Activated T-cell treated with anti-CD3 and anti-CD28 coated beads for 1 hour (primary cell): ENCODE measurements at places on chromosomes 7 and 10.

- DNase-seq = no peak
Measured at GRCh38 chr7:27615420-27616185, 47.1 kb downstream of the HIBADH start.

DNA sequence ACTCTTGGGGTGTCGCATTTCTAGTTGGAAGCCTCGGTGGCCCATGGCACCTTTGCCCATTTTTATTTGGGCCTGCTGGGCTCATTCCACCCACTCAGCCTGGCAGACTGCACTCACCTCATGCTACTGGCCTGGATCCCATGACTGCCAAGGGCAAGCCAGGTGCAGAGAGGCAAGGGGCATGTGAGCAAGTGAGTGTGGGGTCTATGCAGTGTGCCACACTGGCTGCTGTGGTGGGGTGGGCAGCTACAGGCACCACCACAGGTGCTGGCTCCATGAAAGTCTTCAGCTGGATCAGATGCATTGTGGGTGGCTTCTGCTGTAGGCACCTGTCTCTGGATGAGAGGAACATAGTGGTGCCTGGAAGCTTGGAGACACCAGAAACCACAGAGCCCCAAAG, 220.8 kb downstream of the POLR1F start:
- no peak for DNase-seq

DNA sequence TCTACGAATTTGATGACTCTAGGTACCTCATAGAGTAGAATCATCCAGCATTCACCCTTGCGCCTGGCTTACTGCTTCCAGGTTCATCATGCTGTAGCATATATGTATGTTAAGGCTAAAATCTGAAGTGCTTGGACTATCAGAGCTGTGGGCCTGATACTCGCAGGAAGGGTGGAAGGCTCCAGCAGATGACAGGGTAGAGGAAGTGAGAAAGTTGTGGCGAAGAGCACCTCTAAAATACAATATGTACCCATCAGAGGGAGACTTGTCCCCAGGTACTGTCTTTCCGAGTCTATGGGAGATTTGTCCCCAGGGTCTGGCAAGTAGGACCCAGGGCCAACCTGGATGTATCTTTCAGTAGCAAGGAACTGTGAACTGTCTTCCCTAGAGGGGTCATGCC, 48.1 kb upstream of the PLEKHA1 start:
- no peak for DNase-seq

DNA sequence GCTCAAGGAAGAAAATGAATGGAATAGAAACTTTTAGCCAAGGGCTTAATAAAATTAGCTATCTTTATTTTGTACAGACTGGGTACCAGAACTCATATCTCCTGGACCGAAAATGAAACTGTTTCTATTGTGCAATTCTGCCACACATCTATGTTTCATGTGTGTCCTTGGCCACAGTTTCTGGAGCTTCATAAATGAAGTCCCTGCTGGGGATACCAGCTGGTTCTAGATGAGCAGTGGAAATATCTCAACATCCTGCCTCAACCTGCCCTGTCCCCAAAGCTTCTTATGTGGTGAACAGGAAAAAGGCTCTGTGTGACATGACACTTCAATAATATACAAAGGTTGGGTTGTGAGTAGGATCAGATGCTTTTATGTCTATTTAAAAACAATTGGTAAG, 310.1 kb upstream of the SORCS1 start:
- DNase-seq = no peak
